Urinary bladder (tissue), 4 donors: ENCODE measurements at places on chromosomes 3 and 15. TPM values are rescaled to one million over a fixed set of nuclear protein-coding genes. Genes with fewer than 3 reads are reported as not detected.

Gene CLASP2
- 179 TPM for total RNA-seq

Gene SCAMP5
- total RNA-seq, result 6.9 TPM

Gene LHFPL4
- 0.58 TPM for total RNA-seq

Gene IP6K1
- 31.6 TPM for total RNA-seq

Gene TNNC1
- total RNA-seq, result 68.4 TPM

Gene DGKG
- 9.3 TPM for total RNA-seq

Gene CCR3
- not detected for total RNA-seq

Gene AGTR1
- total RNA-seq, result 8.1 TPM
